Fibroblast of skin of scalp (primary cell): ENCODE measurements at places on chromosomes 11 and 22.

DNA sequence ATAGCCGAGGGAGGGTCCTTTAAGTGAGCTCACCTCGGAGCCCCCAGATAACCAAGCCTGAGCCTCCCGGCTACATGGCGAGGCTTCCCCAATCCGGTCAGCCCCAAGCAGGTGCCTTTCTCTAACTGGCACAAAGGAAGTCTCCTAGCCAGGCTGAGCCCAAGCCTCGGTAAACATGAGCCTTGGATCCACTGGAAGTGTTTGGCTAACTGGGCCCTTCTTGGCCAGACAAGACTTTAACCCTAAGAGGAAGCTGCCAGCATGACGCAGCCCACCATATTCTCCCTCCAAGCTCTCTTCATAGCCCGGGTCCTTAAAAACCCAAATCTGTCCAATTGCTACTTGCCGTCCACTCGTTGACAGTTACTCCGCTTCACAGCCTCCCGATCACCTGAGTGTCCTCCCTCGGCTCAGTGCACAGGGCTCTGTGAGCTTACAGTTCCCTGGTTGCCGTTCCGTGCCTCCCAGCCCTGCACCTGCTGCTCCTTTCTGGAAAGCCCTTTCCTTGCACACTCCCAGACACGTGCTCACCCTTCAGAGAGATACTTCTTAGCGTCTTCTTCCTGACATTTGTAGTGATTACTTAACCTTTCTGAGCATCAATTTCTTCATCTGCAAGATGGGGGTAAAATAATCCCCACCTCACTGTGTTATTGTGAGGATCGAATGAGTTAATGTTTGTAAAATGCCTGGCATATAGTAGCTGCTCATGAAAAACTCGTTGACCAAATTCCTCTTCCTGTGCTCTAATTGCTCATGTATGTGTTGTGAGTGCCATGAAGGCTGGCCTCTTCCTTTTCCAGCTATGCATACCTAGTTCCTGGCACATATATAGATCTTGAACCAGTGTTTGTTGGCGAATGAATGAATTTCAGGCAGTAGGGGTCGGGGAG, 25.6 kb downstream of the TXN2 start:
- no peak for DNase-seq

- peak; percentile 43 for DNase-seq
Observed at GRCh38 chr11:104694259-104695064, 203.8 kb downstream of the CASP12 start.

DNA sequence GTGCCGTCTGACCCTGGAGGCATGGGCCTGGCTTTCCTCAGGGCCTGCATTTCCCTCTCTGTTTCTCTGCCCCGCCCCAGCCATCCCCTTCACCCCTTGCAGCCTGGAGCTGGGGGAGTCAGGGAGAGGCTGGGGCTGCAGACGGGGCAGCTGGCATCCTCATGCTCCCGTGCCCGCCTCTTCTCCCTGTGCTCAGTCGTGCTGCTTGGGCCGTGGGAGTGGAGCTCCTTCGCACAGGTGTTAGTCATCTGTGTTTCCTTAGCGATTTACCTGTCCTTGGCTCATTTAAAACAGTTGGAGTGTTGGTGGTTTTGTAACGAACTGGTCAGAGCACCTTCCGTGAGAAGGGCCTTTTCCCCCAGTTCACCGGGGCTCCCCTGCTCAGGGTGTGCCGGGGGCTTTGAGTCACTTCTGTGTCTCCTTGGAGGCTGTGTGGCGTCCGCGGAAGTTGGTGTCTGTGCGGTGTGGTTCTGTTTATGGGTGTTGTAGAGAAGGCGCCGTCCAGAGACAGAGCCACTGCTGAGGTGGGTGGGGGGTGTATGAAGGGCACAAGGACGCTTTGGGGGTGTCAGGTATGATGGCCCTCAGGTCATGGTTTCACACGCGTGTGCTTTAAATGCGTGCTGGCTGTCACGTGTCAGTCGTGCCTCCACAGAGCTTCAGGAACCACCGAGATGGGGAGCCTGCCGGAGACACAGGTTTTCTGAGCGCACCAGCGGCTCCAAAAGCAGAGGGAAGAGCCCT, 19.5 kb downstream of the BRSK2 start:
- DNase-seq = no peak

DNA sequence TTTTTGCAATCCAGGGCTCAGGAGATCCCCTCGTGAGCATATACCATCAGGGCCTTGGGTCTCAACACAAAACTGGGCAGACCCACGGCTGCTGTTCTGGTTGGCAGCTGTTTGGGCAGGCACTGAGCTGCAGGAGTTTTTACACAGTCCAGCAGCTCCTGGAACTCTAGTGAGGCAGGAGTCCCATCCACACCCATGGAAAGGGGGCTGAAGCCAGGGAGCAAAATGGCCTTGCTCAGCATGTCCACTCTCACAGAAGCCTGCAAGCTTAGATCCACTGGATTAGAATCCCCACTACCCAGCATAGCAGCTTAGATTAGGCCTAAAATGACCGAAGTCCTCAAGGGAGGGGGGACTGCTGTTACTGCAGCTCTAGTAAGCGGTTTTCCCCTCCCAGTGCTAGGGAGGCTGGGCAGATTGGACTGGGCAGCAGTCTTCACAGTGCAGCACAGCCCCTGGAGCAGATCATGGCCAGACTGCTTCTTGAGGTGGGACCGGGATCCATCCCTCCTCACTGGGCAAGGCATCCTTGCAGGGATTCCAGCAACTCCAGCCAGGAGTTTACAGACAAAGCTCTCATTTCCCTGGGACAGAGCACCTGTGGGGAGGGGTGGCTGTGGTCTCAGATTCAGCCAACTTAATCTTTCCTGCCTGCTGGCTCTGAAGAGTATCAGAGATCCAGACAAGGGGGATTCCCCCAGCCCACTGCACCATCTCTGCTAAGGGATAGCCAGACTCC, 36.4 kb upstream of the CARD16 start:
- DNase-seq = no peak

- DNase-seq = no peak
Observed at GRCh38 chr22:46415776-46416519, 80.4 kb downstream of the TRMU start.

GRCh38 chr22:50305393-50305922, 2.0 kb downstream of the PLXNB2 start:
- DNase-seq = no peak

DNA sequence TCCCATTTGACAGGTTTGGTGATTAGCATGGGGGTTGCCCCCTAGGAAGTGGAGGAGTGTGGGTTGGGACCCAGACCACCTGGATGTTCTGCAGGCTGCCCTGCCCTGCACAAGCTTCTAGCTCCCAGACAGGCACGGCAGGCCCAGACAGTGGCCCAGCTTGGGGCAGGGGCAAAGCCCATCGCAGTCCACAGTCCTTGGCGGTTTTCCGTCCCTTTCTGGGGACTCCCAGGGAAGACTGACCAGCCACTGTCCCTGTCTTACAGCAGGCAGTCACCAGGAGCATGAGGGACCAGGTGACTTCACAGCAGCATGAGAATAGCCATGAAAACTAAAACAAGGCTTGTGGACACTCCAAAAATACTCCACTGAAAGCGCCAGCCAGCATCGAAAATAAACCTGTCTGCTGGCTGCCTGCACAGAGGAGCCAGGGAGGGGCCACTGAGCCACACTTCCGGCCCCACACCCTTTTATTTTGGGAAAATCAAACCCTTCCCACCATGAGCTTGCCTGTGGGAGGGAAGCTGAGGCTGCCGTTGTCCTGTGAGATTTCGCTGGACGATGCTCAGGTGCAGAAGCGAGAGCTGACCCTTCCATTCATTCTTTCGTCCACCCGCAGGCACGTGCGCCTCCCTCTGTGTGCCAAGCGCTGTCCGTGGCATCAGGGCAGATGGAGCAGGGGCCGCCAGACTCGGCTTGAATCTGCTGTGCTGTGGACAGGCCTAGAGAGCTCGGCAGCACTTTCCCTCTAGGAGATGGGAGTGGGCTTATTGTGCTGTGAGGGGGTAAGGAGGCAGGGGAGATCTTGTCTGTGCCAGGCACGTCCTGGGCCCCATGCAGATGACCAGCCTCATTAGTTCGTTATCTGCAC, 28.0 kb downstream of the FADD start:
- no peak for DNase-seq

DNA sequence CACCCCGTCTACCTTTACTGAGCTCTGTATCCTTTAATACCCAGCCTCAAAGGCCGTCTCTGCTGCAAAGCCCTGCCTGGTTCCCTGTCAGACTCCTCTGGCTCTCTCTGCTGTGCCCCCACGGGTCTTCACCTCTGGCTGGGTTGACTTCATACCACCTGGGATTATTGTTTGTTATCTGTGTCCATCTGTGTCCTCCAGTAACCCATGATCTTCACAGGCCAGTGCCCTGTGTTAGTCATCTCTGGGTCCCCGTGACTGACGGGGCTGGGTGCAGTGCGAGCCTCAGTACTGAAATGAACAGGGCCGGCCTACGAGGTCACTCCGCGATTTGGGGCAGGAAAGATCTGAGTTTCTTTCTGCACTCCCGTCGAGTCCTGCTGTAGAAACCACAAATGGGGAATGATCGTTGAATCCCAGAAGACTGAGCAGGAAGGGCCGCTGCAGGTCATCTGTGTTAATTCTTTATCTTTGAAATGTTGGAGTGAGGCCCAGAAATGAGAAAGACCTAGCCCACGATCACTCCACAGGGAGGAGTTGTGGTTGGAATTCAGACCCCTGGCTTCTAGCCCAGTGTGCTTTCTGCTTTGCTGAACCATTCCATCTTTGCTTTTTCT, 12.3 kb upstream of the TUB start:
- peak; percentile 89 for DNase-seq
